ENCODE measurements at places on chromosomes 3 and 15.
A peak's percentile ranks its signal among the peaks of the same experiment; 100 is the strongest.

- no peak for DNase-seq
Observed at GRCh38 chr3:141686466-141687291, 51.4 kb upstream of the RNF7 start.

DNA sequence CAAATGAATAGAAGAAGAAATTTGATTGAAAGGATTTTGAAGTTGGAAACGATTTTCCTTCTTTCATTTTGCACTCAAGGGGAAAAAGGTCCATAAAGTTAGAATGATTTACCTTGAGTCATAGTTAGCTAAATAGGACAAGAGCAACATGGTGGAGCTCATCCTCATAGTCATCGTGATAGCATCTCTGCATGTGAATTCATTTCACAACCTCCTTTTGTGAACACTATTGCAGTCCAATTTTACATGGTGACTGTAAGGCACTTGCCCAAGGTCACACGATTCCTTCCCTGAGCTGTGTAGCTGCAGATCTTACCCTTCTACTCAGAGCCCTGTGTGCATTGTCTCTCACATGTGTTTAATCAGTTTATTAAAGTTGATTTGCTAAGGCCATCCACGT, 359.8 kb upstream of the C2CD4B start:
- DNase-seq: no peak

DNA sequence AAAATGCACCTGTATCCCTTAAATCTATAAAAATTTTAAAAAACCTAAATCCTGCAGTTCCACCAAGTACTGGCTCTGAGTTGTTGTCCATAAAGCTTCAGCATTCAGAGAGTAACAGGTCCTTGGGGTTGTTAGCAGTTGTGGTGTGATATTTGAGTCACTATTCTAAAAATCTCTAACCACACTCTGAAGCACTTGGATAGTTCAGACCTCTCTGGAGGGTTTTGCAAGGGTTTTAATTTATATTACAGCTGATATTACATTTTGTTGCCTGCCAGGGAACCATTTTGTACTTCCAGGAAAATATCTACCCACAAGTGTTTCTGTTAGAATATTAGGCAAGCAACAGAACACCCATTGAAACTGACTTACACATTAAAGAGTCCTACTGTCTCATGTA, 255.6 kb downstream of the TBL1XR1 start:
- no peak for DNase-seq

GRCh38 chr3:99949956-99950670, 132.5 kb downstream of the CMSS1 start:
- no peak for DNase-seq

- no peak for DNase-seq
Observed at GRCh38 chr3:17057321-17057720, 172.6 kb downstream of the PLCL2 start.

DNA sequence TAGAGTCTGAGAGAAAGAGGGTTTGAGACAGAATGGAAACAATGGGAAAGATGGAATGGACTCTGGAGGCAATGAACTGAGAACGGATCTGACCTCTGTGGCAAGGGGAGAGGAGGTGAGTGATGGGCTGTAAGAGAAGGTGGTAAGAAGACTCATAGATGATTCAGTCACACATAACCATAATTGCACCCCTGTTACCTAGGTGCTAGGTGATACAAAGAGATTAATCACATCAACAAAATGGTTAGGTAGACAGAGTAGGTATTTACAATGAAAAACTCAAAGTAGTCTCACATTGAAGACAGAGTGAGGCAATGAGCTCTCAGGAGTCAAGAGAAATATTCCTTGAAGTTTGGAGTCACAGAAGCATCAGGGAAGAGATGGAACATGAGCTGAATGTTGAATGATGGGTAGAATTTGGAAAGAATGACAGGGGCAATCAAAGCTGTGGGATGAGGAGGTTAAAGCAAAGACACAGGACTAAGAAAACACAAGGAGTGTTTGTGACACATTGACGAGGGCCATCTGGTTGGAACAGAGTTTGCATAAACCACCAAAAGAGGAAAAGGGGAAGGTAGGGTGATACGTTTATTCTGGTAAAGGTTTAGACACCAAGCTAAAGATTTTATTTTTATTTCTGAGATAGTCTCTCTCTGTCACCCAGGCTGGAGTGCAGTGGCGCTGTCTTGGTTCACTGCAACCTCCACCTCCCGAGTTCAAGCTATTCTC, 32.7 kb downstream of the MME start:
- DNase-seq: no peak

DNA sequence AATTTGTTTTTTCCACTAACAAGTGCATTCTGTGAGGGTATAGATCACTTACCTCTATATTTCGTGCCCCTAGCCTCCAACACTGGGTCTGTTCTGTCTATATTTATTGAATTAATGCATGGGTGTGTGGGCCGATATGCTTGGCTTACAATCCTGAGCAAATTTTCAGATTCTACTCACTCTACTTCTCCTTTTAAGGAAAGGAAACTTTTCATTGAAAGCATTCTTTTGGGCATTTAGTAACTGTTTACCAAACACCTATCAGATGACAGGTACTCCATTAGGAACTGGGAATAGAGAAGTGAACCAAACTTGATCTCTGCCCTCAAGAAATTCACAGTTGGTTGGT, 60.5 kb downstream of the TLE3 start:
- no peak for DNase-seq

GRCh38 chr3:143536817-143537535, 311.3 kb downstream of the SLC9A9 start:
- no peak for DNase-seq

- DNase-seq: no peak
Observed at GRCh38 chr15:38920966-38921365, 356.4 kb upstream of the RASGRP1 start.

GRCh38 chr15:90838139-90838538, 30.2 kb upstream of the FURIN start:
- DNase-seq: peak; percentile 69

DNA sequence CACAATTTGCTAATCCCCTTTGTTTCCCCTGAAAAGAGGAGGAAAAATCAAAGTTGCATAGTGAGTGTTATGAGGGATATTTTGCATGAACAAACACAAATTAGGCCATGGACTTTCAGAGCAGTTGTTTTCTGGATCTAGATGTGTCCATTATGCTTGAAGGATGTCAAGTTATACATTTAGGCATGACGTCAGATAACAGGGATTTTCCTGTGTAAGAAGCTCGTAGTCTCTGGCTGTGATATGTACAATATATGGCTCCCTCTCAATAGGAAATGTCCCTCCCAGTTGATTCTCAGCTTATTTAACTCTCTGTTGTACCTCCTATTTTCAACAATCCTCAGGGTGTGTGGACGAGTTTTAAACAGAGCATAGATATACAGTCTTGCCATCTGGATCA, 171.0 kb downstream of the RBMS3 start:
- no peak for DNase-seq

DNA sequence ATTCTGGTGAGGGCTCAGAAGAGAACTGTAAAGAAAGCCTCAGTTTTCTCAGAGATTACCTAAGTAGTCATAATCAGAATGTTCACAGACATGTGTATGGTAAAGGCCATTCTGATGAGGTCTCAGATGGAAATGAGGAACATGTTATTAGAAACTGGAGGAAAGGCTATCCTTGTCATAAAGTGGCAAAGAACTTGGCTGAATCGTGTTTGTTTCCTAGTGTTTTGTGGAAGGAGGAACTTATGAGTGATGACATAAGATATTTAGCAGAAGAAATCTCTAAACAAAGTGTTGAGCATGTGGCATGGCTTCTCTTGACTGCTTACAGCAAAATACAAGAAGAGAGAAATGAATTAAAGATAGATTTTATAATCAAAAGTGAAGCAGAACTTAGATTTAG, 12.8 kb upstream of the KLHL40 start:
- no peak for DNase-seq

DNA sequence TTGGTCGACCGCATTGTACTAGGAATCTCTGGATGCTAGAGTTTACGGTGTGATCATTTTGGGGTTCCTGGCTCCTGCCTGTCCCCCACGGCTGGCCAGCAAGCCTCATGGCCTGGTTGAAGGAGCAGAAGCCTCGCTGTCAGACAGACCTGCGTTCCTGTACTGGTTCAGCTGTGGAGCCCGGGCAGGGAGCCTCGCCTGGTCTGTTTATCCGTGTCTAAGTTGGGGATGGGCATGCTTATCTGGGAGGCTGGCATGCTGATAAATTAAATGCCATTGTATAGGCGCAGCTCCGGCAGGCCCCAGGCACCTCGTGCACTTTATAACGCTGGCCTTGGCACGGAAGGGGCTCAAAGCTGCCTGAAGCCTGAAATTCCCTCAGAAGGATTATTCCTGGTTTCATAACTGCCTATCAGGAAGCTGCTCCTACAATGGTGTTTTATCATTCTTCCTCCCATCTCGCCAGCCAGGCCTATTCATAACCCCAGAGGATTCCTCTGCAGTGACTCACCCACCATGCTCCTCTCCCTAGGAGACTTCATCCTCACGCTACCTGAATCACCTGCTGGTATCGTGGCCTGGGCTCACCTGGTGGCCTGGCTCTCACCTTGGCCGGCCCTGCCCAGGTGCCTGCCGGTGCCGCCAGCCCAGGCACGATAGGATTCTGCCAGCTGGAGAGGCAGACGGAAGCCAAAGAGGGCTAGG, 110.9 kb downstream of the ASB7 start:
- no peak for DNase-seq

DNA sequence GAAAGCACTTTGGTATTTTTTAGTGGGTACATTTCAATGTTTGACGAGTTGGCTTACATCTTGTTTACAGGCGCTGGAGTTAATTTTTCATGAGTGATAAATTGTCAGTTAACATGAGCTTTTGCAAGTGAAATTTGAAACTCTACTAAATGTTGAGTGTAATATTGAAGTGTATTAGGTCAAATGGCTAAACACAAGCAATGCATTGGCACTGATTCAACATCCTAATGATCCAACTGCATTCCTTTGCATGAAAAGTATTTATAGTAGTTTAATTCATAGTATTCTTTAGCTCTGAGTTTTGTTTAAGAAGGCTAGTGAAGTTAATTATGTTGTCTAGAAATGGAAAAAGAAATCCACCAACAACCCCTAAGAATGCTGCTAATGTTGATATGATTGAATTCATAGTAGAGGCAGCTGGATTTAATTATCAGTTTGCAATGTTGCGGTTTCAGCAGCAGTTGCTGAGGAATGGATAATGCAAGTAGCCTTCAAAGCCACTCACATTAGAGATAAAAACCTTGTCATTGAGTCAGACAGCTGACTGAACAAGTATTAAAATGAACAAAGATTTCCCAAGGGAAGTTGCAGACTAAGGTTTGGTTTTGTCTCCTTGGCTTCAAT, 245.6 kb upstream of the GOLIM4 start:
- DNase-seq: no peak

DNA sequence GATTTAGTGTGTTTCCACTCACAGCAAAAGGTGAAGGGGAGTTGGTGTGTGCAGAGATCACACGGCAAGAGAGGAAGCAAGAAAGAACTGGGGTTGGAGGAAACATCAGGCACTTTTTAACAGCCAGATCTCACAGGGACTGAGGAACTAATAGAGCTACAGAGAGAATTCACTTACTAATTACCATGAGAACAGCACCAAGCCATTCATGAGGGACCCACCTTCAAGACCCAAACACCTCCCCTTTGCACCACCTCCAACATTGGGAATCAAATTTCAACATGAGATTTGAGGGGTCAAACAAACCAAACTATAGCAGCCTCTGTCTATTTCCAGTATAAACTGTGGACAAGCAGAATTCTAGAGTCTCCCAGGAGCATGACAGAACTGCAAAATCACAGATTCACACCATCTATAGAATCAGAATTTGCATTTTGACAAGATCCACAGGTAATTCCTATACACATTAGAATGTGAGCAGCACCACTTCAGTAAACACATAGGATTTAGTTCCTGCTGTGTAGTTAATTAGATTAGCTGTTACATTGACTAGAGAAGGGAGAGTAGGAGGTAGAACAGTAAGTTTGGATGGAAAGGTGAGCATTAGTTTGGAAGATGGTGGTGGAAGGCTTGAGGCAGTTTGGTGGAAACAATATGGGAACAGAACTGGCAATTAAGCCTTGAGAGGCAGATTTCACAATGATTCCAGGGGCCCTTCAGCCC, 311.7 kb downstream of the NSUN3 start:
- DNase-seq: no peak

DNA sequence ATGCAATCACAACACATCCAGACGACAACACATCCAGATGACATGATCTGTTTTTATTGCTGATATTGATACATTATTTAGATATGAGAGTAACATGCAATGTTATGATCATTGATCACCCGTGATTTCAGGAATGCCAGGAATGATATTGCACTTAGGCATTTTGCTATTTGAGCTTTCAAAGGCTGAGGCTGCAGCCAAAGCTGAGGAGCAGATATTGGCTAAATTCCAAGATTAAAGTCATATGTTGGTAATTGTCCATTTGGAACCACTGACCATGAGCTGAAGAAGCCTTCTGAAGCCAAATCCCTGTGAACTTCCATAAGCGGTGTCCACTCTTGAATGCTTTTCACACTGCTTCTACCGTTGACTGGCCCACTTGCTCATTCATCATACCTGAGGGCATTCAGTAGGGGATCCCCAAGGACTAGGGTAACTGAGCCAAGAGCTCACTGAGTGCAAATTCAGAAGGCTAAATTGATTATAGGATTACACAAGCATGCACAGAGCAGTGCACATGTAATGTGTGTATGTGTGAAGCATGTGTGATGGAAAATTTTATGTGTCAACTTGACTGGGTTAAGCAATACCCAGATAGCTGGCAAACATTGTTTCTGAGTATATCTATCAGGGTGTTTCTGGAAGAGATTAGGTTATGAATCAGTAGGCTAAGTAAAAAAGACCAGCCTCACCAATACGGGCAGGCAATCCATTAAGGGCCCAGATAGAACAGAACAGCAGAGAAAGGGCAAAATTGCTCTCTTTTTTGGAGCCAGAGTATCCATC, 92.1 kb upstream of the PLAAT1 start:
- no peak for DNase-seq

DNA sequence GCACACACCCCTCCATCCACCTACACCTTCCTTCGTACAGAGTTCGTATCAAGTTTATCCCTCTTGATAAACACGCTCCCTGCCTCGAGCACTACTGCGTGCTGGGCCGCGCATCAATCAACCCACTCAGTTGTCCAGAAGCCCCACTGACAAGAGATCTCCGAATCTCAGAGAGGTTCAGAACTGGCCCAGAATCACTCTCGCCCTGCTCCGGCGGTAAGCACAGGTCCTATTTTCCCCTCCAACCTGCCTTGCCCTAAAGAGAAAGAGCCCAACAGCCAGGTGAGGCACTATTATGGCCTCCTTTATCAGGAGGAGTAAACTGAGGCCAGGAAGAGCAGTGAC, 494 bp upstream of the NISCH start:
- no peak for DNase-seq

DNA sequence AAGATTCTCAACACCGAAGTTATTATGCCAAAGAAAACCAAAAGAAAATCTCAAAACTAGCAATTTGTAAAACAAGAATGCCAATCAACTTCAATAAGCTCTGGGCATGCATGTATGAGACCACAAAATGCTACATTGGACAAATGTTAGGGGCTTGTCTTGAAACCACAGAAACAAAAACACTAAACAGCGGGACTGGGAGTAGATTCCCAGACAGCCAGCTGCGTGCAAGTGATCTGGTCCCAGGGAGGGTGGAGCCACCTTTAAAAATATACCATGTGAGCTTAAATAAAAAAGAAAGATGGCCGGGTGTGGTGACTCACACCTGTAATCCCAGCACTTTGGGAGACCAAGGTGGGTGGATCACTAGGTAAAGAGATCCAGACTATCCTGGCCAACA, 163.6 kb upstream of the PRICKLE2 start:
- DNase-seq: no peak

- no peak for DNase-seq
Observed at GRCh38 chr15:58562135-58562534, 130.3 kb downstream of the LIPC start.

GRCh38 chr3:196660381-196661166, 21.1 kb downstream of the NRROS start:
- no peak for DNase-seq

- no peak for DNase-seq
Observed at GRCh38 chr3:178075344-178075743, 460.9 kb upstream of the KCNMB2 start.
